H1 (cell line): ENCODE measurements at places on chromosomes 7 and 10.

DNA sequence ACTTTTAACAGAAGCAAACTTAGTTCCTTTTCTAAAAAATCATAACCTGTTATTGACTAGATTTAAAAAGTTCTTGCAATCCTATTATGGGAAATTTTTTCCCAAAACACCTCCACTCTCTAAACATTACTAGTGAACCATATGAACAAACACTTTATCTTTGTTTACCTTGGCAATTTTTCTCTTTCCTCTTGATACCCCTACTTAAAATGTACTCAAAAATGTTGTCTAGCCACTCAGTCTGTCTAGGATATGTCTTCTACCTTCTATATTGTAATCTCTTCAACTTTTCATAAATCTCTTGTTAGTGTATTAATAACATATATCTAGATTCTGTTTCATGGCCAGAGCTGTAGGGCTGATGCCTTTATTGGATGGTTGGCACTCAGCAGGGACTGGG, 630.0 kb upstream of the GRM3 start:
- no peak for DNase-seq

DNA sequence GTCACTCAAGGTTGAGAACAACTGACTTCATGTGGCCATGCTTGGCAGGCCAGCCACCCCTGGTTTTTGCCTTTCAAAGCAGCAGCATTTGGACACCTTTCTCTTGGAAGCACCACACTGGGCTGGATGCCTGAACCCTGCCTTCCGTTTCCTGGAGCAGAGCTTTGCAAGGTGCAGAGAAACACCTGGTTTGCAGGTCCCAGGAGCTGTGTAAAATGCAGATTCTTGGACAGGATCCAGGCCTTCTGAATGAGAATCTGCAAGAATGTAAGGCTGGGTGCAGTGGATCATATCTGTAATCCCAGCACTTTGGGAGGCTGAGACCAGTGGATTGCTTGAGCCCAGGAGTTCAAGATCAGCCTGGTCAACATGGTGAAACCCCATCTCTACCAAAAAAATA, 18.0 kb upstream of the DUSP5 start:
- no peak for DNase-seq

DNA sequence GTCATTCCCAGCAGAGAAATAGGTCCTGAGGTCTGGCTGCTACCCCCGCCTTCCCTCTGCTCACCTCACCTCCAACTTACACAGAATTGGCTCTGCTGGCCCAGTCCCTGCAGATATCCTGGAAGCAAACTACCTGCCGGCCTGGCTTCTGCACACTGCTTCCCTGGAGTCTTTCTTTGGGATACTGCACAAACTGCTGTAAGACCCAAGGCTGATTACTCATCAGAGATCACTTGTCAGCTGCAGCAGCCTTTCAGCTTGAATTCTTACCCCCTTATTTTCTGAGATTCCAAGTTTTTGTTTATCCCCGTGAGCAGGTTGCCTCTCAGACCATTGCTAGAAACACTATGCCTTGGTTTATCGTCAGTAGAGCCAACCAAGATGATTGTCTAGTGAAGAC, 426.4 kb downstream of the PHTF2 start:
- no peak for DNase-seq

DNA sequence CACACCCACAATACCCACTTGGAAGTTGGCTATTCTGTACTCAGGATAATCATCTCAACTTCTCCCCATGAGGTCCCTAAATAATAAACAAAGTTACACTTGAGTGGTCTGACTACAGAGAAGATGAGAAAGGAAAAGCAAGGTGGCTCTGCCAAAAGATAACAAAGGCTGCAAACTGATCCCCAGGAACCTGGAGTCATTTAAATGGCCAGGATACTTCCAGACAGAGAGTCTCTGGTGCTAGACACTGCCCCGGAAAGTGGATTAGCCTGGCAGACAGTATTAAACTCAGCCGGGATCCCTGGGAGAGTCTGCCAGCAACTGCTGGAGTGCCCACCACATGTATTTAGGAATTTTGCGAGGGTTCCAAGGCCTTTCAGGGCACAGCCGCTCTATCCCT, 93.7 kb downstream of the DGKI start:
- no peak for DNase-seq

DNA sequence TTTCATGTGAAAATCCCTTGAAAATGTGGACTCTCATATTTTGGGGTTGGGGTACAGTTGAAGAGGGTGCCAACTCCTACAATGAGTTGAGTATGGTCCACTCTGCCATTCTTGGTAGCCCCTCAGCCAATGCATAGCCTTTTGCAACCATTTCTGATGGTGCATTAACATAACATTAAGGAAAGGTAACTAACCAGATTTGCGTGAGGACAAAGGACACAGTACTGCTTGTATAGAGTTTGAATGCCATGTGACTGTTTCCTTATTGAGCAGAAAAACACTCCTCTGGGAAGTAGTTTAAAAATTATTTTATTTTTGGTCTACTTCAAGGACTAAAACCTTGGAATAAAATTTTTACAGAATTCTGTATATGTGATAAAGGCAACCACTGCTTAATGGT, 107.9 kb downstream of the HIBADH start:
- DNase-seq: no peak

DNA sequence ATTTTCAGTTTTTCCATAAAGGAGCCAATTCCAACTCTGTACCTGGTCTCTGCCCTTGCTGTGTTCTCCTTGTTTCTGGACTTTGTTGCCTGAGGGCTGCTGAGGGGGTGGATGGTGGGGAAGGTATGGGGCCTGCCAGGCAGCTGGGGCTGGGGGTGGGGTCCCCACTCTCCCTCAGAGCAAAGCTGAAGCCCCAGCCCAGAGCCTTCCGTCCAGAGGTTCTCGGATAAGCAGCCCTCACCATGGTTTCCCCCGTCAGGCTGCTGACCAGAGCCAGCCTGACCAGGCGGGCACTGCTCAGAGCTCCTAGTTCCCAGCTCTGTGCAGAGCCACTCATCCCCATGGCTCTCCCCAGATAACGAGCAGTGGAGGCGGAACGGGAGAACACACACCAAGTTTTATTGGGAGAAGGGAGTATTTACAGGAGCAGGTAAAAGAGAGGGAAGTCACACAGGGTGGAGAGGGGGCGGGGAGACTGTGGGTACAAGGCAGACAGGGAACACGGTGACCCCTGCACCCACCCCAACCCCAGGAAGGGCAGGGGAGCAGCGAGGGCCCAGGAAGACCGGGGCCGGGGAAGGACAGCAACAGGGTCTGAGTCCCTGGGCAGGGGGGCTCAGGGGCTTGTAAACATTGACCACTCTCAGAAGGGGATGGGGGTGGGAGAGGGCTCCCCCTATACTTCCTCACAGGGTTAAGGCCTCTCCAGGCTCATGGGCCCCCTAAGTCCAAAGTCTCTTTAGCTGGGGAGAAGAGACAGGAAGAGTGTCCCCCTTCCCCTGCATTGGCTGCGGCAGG, 5.8 kb downstream of the GNB2 start:
- DNase-seq: no peak

DNA sequence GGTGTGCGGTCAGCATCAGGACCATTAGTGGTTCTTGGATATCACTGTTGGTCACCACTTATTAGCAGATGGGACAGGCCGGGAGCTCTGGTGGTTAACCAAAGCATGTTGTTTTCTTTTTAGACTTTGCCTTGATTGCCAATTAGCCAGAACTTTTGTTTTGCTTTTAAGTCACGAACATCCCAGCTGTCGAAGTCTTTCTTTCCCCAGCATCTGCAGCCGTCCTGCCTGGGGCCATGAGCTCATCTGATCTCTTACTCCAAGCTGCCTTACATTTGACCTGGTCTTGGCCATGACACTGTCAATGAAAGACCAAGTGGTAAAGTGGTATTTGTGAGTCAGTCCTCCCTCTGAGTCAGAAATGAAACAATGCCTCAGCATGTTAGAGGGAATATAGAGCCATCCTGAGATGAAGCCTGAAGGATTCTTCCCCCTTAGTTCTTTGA, 53.9 kb upstream of the CREB5 start:
- DNase-seq: peak; percentile 65

GRCh38 chr10:122492006-122492405, 30.7 kb downstream of the HTRA1 start:
- DNase-seq: no peak

- DNase-seq: no peak
Measured at GRCh38 chr10:21021843-21022594, 124.9 kb upstream of the NEBL start.

- DNase-seq: peak; percentile 96
Measured at GRCh38 chr10:73965890-73966768, 31.8 kb upstream of the VCL start.

DNA sequence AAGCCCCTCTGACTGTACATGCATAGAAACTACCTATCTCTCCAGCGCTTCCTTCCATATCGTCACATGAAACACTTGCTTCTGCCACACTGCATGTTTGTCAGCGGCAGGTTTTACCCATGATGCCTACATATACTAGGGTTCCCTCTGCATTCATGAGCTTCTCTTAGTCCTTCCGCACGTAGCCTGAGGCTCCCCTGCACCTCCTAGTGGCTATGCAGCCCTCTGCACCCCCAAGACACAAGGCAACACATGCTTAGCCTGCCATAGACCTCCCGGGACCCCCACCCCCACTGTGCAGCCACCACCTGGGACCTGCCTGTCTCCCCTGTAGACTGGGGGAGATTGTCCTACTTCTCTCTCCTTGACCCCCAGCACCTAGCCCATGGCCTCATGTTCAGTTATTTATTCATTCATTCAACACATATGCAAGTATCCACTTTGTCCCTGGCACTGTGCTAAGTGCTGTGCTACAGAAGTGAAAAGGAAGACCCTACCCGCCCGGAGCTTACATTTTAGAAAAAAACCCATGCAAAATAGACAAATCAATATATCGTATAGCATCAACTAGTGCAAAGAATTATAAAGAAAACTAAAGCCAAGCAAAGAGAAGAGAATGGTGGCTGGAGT, 23.5 kb downstream of the TMEM273 start:
- DNase-seq: no peak

DNA sequence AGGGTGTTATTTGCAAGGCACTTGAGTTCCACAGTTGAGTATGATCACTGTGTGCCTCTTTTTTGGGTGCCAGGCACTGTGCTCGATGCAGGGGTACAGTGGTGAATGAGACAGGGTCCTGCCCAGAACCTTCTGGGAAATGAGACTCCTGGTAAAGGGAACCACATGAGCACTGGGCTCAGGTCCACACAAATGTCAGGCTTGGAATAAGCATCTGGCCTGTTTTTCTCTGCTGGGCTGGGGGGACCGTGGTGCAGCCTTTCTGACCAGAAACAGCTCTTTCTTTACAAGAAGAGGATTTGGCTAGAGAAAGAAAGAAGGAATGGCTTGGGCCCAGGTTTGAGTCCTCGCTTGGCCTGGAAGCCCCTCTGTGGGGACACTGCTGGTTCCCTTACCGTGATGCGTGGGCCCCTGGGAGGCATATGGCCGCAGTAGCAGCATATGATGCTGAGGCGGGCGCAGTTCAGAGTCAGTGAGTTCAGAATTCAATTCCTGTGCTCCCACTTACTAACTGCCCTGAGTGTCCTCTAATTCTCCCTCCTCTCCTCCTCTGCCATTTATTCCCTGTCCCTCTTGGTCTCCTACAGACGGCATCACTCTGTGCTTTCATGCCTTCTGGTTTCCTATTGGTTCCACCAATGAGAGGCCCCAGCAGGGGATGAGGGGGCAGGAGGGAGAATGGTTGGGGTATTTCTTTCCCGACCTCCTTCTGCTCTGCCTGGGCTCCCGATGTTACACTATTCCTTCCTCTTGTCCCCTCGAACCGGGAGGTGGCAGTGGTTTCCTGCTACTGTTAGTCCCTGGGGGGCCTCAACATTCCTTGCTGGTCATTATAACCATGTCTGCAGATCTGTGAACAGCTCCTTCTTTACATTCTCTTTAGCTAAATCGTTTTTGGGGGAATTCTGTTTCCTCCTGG, 9.6 kb upstream of the KCP start:
- DNase-seq: no peak

DNA sequence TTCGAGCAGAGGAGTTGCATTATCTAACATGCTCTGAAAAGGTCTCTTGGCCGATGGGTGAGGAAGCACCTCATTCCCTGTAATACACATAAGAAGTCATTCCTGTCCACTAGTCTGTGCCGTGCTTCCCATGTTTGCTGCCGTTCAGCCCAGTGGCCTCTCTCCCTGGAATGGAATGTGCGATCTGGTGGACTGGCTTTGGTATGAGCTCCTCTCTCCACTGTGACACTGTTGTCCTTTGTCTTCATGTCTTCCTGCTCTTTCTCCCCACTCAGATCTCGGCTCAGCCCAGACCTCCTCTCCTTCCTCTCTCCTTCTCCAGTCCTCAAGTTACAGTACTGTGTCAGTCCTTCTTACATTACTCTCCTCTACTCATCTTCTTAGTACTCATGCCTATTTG, 192.8 kb upstream of the KLF6 start:
- DNase-seq: no peak

GRCh38 chr7:4486907-4487306, 195.2 kb upstream of the FOXK1 start:
- DNase-seq: no peak

DNA sequence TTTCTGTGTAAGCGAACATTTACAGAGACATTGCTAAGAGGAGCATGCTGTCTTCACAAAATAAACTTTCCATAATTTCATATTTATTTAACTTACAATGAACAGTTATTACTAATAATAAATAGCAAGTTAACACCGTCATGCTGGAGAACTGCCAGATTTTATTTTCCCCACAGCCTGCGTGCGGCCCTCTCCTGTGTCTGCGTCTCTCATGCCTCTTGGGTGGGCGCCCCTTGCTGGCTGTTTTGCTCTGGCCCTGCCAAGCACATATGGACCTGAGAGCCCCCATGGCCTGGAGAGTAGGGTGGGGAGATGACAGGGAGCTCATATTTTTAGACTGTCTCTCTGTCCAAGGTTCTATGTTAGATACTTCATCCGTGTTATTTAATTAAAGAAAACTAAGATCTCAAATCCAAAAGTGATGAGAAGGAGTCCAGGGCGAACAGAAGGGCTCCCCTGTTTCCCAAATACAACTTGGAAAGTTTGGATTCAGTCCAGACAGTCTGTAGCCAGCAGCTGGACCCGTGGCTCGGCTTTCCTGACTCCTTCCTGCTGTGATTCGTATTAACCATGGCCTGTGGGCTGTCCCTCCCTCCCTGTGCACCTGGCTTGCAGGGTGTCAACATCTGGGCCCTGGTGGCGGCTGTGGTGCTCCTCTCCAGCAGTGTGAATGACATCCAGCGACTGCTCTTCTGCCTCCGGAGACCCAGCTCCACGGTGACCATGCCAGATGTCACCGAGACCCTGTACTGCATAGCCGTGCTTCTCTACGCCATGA, 20.5 kb downstream of the FBH1 start:
- no peak for DNase-seq

- no peak for DNase-seq
Measured at GRCh38 chr7:129652914-129653313, 41.4 kb downstream of the NRF1 start.
